ENCODE measurements at places on chromosomes 16 and 17. TPM values are rescaled to one million over a fixed set of nuclear protein-coding genes. Genes with fewer than 3 reads are reported as not detected.

DNA sequence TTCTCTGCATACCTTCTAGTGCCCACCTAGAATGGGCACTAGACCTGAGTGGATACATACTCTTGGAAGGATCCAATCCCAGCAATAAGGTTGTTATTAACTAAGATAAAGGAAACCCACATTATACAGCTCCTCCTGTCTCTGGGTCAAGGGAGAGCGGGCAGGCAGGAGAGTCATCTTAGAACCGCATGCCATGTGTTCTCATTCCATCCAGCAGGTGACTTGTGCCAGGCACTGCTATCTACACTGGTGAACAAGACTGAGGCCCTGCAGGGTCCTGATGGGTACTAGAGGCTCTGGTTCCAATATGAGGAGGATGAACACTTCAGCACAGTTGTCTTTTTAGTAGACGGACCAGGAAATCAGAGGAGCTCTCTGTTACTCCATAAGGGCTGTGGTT, 5.9 kb upstream of the CD300H start:
- H3K36me3 ChIP-seq, result no peaks in the 10 kb centered on the region
- H3K27me3 ChIP-seq, result no peaks in the 10 kb centered on the region
- H3K27ac ChIP-seq, result no peak overlapping the region
- no peak overlapping the region for H3K4me3 ChIP-seq
- H3K4me1 ChIP-seq, result no peaks in the 10 kb centered on the region
- DNase-seq, result no peak

- no peak overlapping the region for H3K4me3 ChIP-seq
- peaks cover 25% of the 10 kb centered on the region for H3K4me1 ChIP-seq
- no peaks in the 10 kb centered on the region for H3K36me3 ChIP-seq
- no peak overlapping the region for H3K27ac ChIP-seq
- no peaks in the 10 kb centered on the region for H3K27me3 ChIP-seq
Observed at GRCh38 chr17:81428948-81429774, 33.9 kb downstream of the BAHCC1 start.

GRCh38 chr16:58501242-58502131, 1.5 kb downstream of the NDRG4 start:
- H3K4me1 ChIP-seq, result peaks cover 29% of the 10 kb centered on the region
- no peak overlapping the region for H3K27ac ChIP-seq
- no peak overlapping the region for H3K4me3 ChIP-seq
- H3K27me3 ChIP-seq, result no peaks in the 10 kb centered on the region
- DNase-seq, result peak; percentile 74

- peak; percentile 26 for DNase-seq
- H3K36me3 ChIP-seq, result no peaks in the 10 kb centered on the region
- H3K27me3 ChIP-seq, result no peaks in the 10 kb centered on the region
- H3K27ac ChIP-seq, result no peak overlapping the region
Observed at GRCh38 chr17:43042025-43042628, 17.1 kb downstream of the RND2 start.

- no peaks in the 10 kb centered on the region for H3K4me1 ChIP-seq
- H3K4me3 ChIP-seq, result no peak overlapping the region
- H3K27me3 ChIP-seq, result no peaks in the 10 kb centered on the region
- no peak for DNase-seq
- no peak overlapping the region for H3K27ac ChIP-seq
- no peaks in the 10 kb centered on the region for H3K36me3 ChIP-seq
Observed at GRCh38 chr17:70295329-70295728, 126.0 kb downstream of the KCNJ2 start.

DNA sequence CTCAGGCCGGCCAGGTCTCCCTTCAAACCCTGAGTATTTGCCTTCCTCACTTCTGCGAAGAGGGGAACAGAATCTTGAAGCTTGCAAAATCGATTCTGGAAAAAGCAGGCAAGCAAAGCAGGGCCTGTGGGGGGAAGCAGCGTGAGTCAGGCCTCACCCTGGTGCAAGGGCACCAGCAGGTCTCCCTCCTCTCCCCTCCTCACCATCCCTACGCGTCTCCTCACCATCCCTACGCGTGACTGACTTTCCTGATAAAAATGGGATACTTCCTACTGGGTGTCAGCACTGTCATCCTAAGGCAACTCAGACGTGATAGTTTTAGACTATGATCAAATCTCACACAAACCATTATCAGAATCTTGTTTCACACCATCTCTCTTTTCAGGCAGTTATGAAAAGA, 12.1 kb downstream of the CMTM3 start:
- no peaks in the 10 kb centered on the region for H3K27me3 ChIP-seq
- H3K36me3 ChIP-seq, result no peaks in the 10 kb centered on the region

DNA sequence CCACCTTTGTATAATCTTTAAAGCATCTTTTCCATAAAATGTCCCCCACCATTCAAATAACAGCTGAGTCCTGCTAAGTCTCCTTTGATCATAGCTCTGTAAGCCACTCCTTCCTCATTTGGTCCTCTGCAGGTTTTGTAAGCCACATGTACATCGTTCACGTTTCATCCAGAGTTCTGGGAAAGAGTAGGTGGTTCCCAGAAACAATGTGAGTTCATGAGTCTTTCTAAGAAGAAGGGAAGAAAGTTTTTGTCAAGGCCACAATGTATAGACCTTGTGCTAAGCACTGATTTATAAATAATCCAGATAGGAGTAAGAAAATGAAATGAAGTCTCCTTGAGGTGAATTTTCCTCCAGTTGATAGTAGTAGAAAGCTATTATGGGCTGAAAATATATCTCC, 8.7 kb upstream of the ANKS4B start:
- H3K4me1 ChIP-seq, result peaks cover 4% of the 10 kb centered on the region
- no peaks in the 10 kb centered on the region for H3K36me3 ChIP-seq
- no peak for DNase-seq
- no peak overlapping the region for H3K4me3 ChIP-seq
- H3K27ac ChIP-seq, result no peak overlapping the region

DNA sequence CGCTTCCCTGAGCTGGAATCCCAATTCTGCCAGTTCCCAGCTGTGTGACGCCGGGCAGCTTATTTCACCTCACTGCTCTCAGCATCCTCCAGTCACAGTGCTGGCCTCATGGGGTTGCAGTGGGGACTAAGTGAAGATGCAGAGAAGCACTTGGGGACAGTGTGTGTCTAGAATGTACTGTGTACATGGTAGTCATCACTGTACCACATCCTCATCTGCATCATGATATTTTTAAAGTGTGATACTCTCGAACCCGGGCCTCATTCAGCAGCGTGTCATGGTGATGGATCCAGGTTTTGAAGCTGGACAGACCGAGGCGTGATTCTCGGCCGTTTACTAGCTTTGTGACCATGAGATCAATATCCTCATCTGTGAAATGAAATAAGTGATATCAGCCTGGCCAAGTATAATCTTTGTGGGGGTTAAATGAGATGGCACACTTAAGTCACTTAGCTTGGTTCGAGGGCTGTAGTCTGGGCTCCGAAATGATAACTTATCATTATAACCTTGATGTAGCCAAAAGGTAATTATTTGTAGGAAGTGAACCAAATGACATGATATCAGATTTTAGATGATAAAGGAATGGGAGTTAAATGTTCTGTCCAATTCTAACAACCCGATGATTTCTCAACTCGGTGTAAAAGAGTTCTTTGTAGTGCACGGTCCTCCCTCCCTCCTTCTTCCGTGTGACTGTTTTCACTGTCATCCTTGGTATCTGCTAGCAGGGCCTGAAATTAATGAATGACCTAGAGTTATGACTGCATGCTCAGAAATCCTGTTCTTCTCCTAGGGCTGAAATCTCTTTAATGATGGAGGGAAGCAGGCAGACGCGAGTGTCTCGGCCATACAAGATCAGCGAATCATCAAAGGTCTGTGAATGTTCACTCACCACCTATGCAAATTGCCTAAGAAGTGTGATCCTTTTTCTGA, 2.0 kb downstream of the KLHL36 start:
- H3K27ac ChIP-seq, result peak overlapping the region; percentile 86
- DNase-seq, result peak; percentile 38
- peaks cover 26% of the 10 kb centered on the region for H3K4me1 ChIP-seq
- no peak overlapping the region for H3K4me3 ChIP-seq

GRCh38 chr17:50627782-50628601, 6.7 kb upstream of the ABCC3 start:
- no peaks in the 10 kb centered on the region for H3K36me3 ChIP-seq
- DNase-seq, result no peak
- no peak overlapping the region for H3K27ac ChIP-seq
- H3K4me1 ChIP-seq, result peaks cover 13% of the 10 kb centered on the region
- H3K4me3 ChIP-seq, result no peak overlapping the region

- DNase-seq, result no peak
- H3K27ac ChIP-seq, result no peak overlapping the region
- no peaks in the 10 kb centered on the region for H3K27me3 ChIP-seq
- no peaks in the 10 kb centered on the region for H3K4me1 ChIP-seq
Observed at GRCh38 chr16:65781363-65781762, 585.1 kb upstream of the CDH5 start.

DNA sequence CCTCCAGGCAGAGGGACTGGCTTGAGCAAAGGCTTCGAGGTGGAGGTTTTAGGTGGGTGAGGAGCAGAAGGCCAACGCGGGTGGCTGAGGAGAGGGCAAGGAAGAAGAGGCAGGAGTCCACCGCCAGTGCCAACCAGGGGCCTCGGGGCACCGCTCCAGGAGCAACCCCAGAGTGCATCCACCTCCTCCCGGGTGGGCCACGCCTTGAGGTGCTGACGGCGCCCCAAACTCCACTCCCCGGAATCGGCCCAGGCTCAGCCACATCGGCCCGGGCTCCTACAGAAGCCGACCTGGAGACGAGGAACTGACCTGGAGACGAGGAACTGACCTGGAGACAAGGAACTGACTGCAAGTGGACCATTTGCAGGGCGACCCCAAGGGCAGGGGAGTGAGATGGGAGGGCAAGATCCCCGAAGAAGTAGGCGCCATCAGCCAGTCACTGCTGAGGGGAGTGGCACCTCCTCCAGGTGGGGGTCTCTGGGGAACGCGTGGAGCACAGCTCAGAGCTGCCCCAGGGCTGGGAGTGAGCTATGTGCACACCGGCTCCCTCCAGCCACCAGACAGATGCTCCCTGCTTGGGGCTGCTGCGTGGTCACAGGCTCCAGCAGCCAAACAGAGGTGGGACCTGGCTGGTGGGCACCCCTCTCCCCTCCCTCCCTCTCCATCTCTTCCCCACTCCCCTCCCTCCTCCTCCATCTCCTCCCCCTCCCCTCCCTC, 29.2 kb upstream of the CBFA2T3 start:
- DNase-seq, result no peak
- no peak overlapping the region for H3K27ac ChIP-seq
- H3K4me3 ChIP-seq, result no peak overlapping the region
- no peaks in the 10 kb centered on the region for H3K36me3 ChIP-seq
- no peaks in the 10 kb centered on the region for H3K27me3 ChIP-seq
- peaks cover 10% of the 10 kb centered on the region for H3K4me1 ChIP-seq

GRCh38 chr17:63549289-63549945, 860 bp upstream of the DCAF7 start:
- peaks cover 17% of the 10 kb centered on the region for H3K4me1 ChIP-seq
- H3K27ac ChIP-seq, result peak overlapping the region; percentile 92
- no peak for DNase-seq

VASN gene
- 125 TPM for total RNA-seq

KRTAP4-6 gene
- total RNA-seq, result not detected

ZSCAN10 gene
- total RNA-seq, result 0.93 TPM

ENPP7 gene
- total RNA-seq, result 0.12 TPM

Data from testis (tissue), 5 donors.